Stimulated activated CD4-positive, alpha-beta T cell treated with anti-CD3 and anti-CD28 coated beads, TNF-alpha, amount 100 ng/mL, for 24 hours (primary cell): ENCODE measurements at places on chromosomes 6 and 20.

GRCh38 chr20:63744574-63745423 is 5.2 kb downstream of the SLC2A4RG start:
- no peak for DNase-seq

GRCh38 chr6:158016571-158017383 is 35.1 kb downstream of the SYNJ2 start:
- DNase-seq, result no peak

DNA sequence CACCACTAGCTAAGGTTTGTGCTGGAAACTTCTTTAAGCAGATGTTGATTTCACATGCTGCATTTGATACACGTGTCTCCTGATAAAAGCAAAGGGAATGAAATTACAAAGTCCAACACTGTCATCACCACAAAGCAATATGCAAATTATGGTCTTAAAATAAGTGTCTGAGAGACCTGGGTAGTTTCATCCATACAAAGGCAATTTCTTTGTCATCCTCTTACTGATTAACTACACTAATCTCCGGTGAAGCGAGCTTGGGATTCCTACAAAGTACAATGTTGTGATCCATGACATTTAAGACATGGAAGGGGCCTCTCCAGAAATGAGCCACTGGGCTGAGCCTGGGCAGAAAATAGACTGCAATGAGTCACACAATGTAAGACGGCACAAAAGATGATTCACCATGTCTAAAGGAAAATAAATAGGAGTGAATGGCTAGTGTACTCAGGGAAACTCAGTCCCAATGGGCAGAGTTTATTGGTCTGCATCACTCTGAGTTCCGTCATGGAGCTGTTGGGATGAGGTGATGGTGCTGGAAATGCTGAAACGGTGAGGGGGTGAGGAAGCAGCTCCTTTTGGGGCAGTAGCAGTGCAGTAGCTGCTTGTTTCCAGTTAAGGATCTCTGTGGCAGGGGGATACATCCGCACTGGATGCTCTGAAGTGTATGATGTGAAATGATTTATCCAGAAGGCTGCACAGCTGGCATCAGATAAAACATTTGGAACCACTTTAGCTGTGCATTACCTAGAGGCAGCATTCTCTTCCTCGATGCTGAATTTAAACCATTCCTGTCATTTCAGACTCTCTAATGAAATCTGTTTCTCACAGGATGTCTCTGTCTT is 103.3 kb downstream of the IBTK start:
- DNase-seq, result no peak

DNA sequence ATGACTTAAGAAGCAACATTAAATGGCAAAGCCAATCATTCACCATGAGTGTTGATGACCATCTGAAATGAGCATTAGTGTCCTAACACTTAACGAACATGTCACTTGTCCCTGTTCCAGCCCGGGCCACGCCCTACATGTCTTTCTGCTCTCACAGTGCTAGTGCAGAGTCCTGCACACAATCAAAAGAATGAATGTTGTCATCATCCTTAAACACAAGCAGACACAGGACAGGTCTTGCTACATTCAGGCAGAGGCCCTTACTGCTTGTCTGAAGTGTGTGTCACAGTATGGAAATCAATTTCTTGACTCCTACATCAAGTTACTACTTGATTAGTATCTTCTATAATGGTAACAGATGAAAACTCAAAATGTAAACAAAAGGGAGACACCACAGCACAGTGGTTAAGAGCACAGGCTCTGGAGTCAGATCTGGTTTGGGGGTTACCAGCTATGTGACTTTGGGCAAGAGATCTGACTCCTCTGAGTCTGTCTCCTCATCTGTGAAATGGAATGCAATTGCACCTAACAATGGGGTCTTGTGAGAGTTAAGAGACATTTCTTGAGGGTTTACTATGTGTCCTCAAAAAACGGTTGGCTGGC is 17.4 kb downstream of the UBE2V1 start:
- no peak for DNase-seq

GRCh38 chr20:10012464-10012863 is 22.3 kb upstream of the ANKEF1 start:
- DNase-seq, result no peak

GRCh38 chr6:140068801-140069200 is 694.4 kb upstream of the CITED2 start:
- DNase-seq, result no peak
